ENCODE measurements at places on chromosomes 1 and 21. TPM values are rescaled to one million over a fixed set of nuclear protein-coding genes. Genes with fewer than 3 reads are reported as not detected.

Gene RSPH1
- total RNA-seq = 0.15 TPM

DNA sequence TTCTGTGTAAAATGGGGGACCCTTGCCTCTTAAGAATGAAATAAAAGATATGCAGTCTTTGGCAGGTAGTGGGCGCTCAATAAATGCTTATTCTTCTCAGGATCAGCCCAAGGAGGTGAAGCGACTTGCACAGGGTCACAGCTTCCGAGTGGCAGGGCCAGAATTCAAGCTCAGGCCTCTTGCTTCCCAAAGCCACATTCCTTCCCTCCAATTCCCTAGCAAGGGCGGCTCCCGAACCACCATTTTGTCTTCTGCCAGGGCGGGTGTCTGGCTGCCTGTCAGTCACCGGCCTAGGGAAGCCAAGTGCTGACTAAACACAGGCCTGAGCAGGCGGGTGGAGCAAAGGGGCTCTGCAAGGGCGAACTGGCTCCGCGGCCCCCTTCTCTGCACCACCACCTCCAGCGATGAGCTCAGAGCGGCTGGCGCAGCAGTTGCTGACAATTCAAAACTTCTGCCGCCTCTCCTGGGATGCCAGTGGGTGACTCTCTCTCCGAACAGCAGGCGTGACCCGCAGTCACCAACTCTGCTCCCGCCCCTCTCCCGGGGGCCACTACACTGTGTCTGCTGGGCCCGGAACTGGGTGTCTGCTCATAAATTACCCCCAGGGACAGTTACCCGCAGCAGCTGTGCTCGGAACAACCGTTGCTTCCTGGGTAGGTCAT, 10.8 kb downstream of the GPR3 start:
- DNase-seq = peak; percentile 75

DNA sequence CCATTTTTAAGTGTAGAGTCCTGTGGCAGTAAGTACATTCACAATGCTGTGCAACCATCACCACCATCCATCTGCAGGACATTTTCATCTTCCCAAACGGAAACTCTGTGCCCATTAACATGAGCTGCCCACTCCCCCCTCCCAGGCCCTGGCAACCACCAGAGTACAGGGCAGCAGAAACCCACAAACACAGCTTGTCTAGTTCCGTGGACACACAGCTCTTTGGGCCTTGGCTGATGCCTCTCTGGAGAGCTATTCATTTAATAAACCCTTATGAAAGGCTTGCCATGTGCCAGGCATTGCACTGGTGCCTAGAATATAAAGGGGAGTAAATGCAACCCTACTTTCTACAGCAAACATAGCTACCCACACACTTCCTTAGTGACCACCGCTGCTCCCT, 28.0 kb downstream of the STUM start:
- DNase-seq = no peak

GRCh38 chr1:110597966-110598365, 8.2 kb downstream of the KCNA2 start:
- DNase-seq = no peak

DNA sequence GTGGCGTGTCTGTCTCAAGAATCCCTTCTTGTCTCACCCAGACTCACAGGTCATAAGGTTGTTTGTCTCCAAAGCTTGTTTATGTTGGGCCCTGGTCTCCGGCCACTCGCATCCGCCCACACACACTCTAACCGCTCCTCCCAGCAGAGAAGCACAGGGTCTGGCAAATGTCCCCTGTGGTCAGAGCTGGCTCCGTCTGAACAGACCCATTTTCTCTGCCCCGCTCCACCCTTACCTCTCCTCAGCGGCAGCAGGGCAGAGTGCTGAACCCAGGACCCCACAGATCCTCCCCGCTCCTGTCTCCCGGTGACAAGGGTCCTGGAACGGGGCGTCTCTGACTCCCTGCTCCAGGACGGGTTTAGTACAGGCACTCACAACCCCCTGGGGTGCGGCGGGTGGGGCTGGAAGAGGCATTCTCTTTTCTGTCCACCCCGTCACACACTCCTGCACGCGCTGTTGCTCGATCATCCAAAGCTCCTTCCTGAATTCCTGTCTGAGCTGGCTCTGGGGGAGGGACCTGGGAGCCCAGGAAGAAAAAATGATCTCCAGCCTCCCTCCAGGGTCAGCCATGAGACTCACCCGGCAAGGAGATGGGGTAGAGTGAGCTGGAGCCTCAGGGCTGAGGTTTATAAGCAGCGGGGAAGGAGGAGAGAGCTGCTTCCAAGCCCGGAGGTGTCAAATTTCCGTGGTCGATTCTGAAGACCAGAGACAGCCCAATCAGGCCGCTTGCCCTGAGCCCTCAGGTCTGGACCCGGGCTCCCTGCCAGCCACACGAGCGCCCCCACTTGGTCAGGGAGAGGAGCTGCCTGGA, at the start of gene S100A13:
Gene S100A13, minus strand, starts transcription at position 602 of the 811 bp plus-strand sequence. CDS start 1,033 bp downstream, outside the sequence.
- DNase-seq = peak; percentile 98

DNA sequence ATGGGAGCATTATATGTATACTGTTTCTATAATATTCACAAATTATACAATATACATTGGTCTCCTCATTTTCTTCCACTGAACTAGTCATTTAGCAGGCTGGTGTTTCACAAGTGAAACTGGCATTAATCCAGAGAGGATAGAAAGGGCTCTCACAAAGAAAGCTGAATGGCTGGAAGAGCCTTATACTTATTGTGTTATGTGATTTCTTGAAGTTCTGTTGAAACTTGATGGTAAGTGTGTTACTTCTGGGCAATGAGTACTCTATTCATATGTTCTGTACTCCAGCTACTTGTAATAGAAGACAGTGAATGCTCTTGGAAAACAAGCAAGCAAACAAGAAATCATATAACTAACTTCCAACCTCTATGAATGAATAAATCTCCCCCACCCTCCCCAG, 14.9 kb downstream of the STX12 start:
- DNase-seq = no peak

DNA sequence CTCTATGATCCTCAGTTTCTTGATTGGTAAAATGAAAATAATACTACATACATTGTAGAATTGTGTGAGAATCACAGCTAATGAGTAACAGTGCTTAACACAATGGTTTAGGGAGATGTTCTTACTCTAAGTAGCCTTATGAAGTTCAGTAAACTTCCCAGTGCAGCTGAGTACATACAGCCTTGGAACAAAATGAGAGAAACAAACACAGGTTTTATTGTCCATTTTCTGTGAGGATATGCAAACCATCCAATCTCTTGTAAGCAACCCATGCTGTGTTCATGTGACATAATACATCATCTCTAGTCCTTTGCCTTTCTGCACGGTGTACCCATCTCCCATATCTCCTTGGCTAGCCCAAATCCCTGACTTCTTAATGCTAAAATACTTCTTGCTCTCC, 14.7 kb upstream of the STRIP1 start:
- no peak for DNase-seq

All from H7 (cell line).